RPMI7951 (cell line): ENCODE measurements at places on chromosomes 2 and 18.

- peak; percentile 4 for DNase-seq
Measured at GRCh38 chr18:32048507-32049091, 30.0 kb downstream of the RNF125 start.

DNA sequence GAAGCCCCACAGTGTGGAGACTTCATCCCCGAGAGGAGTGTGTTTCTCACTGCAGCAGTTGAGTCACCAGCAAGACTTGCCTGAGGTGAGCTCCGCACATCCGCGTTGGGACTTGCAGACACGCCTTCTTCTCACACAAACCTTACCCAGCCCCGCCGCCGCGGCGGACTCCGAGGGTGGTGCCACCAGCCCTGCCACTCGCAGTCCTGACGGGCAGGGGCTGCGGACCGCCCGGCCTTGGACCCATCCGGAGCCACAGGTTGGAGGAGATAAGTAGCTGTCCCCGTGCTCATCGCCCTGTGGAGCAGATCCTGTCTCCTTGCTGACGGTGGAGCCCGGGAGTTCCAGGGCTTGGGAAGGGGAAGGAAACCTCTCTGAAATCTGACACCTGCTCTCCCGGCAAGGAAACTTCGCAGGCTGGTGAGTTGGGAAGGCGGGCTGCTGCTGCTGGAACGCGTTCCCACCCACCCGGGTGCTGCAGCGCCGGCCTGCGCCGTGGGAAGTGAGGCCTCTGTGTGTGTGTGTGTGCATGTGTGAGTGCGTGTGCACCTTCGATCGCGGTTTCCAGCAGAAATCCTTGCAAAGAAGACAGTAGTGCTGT lies at the start of gene RAB27B:
Gene RAB27B, plus strand, starts transcription at position 197 of the 601 bp plus-strand sequence. CDS start 49,109 bp downstream, outside the sequence.
- DNase-seq = peak; percentile 86

- peak; percentile 95 for DNase-seq
Measured at GRCh38 chr2:172038604-172039003, 38.9 kb downstream of the METAP1D start.

DNA sequence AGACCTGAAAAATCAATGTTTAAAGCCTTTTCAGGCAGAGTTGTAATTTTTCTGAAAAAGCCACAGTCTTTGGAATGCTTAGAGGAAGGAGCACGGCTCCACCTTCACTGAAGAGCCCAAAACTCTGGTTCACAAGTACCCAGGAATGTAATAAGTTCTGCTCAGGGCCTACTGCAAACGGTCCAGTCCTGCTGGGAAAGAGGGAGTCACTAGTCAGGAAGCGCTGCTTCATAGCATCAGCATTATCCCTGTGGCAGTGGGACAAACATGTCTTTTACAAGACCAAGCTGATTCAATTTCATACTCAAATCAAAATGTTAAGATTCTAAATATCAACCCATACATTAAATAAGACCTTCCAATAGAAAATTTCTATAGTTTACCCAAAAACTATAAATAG lies 152.9 kb upstream of the PGAP1 start:
- peak; percentile 10 for DNase-seq

DNA sequence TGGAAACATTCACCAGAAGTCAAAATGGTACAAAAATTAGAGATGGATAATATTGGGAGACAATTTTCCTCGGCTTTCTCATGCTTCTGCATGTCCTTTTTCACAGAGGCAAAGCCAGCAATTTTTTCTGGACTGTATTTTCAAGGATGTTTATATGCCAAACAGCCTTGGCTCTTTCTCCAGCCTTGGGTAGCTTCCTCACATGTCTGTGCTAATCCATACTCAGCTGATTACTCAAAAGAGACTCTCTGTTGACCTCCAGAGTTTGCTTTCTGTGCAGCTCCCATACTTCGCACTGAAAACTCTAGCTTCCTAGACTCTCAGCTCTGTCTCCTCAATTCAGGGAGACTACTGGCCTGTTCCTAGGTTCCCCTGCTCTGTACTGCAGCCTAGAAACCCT lies 10.6 kb downstream of the C18orf63 start:
- no peak for DNase-seq

DNA sequence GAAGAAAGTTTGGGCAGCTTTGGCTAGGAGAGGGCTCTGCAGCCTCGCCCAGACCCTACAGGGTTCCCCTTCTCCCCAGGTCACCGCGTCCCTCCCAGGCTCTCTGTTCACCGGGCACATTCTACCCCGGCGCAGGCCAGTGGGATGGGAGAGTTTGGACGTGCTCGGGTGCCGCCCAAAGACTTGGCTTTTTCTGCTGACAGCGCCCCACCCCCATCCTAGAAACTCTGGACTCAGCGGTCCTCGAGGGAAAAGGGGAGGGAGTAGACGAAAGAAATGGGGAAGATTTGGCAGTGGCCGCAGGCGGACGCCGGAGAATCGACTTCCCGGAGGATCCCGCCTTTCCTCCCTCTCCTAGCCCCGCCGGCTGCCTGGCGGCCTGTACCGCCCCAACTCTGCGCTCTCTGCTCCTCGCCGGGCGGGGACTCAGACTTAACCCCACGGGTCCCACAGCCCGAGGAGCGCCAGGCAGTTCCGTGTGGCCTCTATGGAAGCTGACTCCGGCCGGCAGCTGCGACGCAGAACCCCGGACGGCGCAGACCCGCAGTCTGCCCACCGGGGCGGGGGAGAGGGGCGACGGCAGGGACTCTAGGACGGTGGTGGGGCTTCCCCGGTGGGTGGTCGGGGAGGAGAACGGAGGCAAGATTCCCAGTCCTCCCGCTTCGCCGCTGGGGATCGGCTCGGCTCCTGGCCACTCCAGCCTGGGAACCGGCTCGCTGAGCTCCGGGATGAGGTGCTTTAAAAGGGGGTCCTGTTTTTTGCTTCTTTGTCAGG lies 863 bp upstream of the SIX2 start:
- peak; percentile 81 for DNase-seq

DNA sequence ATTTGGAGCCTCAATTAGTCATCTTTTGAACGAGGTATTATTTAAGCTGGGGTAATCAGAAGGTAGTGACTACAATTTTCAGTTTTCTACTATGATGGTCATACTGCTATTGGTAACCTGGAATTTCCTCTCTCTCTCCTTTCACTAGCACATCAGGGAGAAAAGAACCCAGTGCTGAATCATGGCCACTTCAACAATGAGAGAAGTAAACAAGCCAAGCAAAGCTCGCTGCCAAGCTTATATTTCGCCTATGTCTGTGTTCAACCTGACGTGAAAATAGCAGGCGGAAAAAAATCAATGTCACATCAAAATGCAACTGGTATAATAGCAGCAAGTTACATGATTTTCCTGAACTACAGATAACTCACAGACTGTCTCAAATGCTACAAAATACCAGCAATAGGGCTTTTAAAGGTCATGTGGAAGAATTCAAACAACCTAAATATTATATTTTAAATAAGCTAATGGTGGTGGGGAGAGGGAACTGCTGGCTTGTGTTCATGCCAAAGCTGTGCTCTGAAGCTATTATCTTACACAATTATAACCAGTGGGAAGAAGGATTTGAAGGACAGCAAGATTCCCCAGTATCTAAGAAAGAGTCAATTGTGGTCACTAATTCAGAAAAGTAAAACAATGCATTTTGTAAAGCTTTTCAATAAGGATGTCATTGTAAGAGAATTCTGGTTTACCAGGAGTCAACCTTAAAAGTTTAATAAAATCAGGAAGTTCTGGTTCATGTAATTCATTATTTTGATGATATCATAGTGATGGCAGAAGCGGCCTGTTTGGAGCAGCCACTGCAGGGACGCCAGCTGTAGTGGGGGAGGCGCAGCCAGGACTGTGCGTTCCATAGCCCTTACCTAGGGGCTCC lies 38.0 kb downstream of the RNF152 start:
- no peak for DNase-seq

DNA sequence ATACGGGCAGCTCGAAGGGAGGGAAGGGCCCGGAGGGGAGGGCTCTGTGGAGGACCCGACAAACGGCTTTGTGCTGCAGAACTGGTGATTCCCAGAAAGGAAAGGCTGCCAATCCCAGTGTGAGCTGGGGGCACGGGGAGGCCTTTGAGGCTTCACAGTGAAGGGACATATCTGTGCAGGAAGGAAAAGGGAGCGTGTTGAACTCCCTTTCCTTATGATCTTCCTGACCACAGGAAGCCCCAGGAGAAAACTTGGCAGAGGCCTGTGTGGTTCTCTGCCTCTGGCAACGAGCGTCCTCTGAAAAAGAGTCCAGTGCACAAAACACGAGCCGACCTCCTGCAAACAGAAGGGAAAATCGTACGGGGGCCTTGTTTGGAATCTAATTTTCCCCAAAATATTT lies 683.5 kb upstream of the SALL3 start:
- no peak for DNase-seq

DNA sequence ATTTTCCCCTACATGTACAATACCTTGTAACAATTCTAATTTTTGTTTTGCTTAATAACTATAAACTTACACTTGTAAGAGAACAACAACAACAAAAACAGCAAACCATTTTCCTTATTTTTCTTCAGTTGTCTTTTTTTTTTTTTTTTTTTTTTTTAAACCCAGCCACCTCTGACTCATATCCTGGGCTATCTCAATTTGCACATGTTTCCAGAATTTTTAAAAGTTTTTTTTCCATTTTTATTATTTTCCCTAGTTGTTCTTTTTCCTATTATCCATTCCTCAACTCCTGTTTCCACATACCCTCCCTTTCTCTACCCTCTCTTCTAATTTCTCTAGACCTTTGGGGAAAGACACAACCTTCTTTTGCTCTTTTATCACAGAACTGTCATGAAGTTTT lies 112.5 kb downstream of the EFEMP1 start:
- DNase-seq = no peak
